ENCODE measurements at places on chromosomes 2 and 18. TPM values are rescaled to one million over a fixed set of nuclear protein-coding genes. Genes with fewer than 3 reads are reported as not detected.

The C2orf78 gene
- total RNA-seq, result not detected

The GKN2 gene
- not detected for total RNA-seq

The CTIF gene
- total RNA-seq, result 22.8 TPM

The MYO5B gene
- 58.2 TPM for total RNA-seq

The ASPRV1 gene
- total RNA-seq, result 1.3 TPM

The ATP6V1B1 gene
- not detected for total RNA-seq

The RASGRP3 gene
- total RNA-seq, result 46.9 TPM

The QPCT gene
- total RNA-seq, result 6.0 TPM

The IL1R2 gene
- 3.3 TPM for total RNA-seq

The ERMN gene
- total RNA-seq, result not detected

The NEURL3 gene
- 0.40 TPM for total RNA-seq

The CCNYL1 gene
- total RNA-seq, result 22.2 TPM

The PRADC1 gene
- 14.3 TPM for total RNA-seq

The VWA3B gene
- total RNA-seq, result not detected

The ANO7 gene
- total RNA-seq, result 1.8 TPM

The ZNF532 gene
- total RNA-seq, result 108 TPM

The PFN4 gene
- 2.0 TPM for total RNA-seq

The SMIM21 gene
- not detected for total RNA-seq

The CTNNA2 gene
- total RNA-seq, result 0.44 TPM

The CCDC148 gene
- total RNA-seq, result 10.7 TPM

The GULP1 gene
- 46.3 TPM for total RNA-seq

The HTR2B gene
- total RNA-seq, result 16.8 TPM

The HOXD13 gene
- total RNA-seq, result not detected

The AMER3 gene
- 0.08 TPM for total RNA-seq

The SRD5A2 gene
- total RNA-seq, result not detected

The ACTG2 gene
- total RNA-seq, result 24.4 TPM

The CLEC4F gene
- total RNA-seq, result 1.4 TPM

The PRSS56 gene
- total RNA-seq, result not detected

The C2orf92 gene
- 36.0 TPM for total RNA-seq

The HOXD4 gene
- total RNA-seq, result 1.6 TPM
